ENCODE measurements at places on chromosomes 6 and 20. TPM values are rescaled to one million over a fixed set of nuclear protein-coding genes. Genes with fewer than 3 reads are reported as not detected.

DNA sequence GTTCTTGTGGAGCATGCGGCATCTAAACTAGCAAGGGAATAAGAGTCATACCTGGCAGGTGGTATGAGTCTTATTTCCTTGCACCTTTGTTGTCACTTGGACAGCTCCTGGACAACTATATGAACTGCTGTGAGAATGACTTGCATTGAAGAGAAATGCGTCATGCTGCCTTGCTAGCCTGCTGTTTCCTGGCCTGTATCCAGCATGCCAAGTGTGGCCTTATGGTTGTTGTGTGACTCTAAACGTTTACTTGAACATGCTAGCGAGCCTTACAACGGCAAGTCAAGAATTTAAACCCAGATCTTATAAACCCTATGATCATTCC is 90.4 kb downstream of the CEP162 start:
- no peak for DNase-seq

DNA sequence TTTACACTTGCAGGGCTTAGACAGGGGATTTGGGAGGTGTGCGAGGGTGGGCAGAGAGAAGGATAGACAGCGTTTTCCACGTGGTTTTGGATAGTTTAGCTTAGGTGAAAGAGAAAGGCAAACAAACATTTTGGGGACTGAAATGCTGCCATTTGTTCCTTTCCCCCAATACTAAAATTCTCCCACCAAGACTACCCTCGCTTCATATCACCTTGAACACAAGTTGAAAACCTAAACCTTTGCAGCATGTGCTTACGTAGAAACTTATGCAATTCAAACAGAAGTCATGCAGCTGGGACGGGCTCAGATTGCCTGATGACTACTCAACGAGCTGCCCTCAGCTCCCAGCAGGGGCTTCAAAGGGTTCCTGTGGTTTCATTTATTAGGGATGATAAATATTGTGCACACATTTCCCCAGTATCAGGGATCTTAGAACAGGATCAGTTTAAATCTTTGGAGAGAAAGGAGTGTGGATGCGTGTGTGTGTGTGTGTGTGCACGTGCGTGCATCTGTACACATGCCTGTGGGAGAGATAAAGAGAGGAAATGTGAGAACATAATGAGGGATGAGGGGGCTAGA is 77.3 kb downstream of the SLC22A23 start:
- no peak for DNase-seq

DNA sequence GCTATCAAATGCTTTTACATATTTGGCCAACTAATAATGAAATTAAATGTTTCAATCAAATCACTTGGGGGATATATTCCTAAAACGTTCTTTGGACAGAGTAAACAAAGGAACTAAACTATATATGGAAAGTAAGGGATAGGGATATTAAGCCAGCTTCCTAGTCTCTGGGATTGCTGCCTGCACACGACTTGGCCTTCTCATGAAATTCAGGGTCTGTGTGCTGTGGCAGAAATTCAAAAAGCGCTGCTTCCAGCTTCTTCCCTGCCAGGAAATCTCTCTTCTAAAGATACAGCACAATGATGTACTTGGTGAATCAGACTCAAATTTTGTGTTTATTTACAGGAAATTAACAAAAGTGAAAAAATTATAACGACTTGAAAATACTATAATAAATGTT is 206.3 kb upstream of the RAB32 start:
- DNase-seq, result no peak

DNA sequence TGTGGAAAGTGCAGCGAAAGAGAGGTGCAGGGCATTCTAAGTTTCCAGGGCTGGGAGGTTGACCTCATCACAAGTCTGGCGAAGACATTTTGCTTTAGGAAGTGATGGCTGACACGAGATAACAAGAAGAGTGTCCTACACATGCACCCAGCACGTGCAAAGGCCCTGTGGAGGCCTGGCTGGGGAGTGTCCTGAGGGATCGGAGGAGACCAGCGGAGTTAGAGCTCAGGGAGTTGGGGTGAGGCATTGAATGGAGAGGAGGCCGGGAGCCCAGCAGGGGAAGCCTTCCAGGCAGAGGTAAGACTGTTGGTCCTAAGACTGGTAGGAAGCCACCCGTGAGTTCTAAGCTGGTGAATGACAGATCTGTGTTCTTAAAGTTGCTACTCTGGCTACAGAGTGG is 58.4 kb downstream of the PPP1R14C start:
- DNase-seq, result no peak

GRCh38 chr6:52675372-52675771 is 4.5 kb downstream of the TMEM14A start:
- DNase-seq, result no peak

Gene ZNF311
- total RNA-seq, result 1.1 TPM

Gene ADGB
- 0.57 TPM for total RNA-seq

Measured in colonic mucosa (tissue), 4 donors.